ENCODE measurements at places on chromosomes 12 and 14.

DNA sequence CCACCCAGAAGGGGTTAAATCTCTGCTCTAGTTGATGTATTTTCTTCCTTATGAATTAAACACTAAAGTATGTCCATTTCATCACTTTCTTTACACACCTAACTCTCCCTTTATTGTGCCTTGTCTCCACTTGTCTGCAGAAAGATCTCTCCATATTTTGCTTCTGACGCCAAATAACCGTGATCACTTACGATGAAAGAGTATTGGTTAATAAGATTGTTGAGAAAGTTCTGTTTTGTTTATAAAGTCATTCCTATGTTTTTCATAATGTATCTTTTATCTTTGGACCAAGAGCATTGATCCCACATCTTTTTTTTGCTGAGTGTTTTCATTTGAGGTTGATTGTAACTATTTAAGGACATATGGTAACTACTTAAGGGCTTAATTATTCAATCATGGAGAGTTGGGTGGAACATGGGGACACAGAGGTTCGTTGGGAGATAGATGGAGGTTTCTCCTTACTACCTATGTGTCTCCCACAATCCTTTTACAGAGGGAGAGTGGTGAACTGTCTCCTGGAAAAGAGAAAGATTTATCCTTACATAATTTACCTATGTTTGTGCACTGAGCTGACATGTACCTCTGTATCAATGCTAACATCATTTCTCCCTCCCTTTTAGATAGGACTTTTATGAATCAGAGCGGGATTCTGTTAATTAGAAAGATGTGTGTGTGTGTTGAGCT is 120.7 kb upstream of the SLC38A2 start:
- DNase-seq: no peak

GRCh38 chr14:67586369-67586768 is 13.7 kb downstream of the PIGH start:
- no peak for DNase-seq

GRCh38 chr14:37469650-37470049 is 125.4 kb downstream of the FOXA1 start:
- no peak for DNase-seq

DNA sequence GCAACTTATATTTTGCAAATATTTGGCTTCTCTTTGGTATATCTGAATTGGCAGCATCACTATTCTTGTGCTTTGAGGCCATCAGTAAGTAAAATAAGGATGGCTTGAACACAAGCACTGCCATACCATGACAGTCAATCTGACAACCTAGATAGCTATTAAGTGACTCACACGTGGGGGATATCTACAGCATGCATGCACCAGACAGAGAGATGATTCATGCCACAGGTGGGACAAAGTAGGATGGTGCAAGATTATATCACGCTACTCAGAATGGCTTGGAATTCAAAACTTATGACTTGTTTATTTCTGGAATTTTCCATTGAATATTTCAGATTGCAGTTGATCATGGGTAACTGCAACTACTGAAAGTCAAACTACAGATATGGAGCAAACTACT is 675.6 kb upstream of the MDGA2 start:
- no peak for DNase-seq

DNA sequence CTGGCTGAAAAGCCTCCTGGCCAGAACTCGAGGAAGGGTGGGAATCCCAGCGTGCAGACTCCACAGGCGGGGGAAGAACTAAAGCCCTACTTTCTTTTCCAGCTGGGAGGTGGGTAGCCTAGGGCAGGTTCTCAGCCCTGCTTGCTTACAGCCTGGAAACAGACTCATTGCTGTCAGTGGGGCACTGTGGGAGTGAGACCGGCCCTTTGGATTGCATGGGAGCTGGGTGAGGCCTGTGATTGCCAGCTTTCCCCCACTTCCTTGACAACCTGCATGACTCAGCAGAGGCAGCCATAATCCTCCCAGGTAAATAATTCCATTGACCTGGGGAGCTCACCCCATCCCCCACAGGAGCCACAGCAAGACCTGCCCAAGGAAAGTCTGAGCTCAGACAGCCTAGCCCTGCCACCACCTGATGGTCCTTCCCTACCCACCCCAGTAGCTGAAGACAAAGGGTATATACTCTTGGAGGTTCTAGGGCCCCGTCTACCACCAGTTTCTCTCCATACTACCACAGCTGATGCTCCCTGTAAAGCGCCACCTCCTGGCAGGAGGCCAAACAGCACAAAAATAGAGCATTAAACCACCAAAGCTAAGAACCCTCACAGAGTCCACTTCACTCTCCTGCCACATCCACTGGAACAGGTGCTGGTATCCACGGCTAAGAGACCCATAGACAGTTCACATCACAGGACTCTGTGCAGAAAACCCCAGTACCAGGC is 294.1 kb downstream of the SEC23A start:
- no peak for DNase-seq
